ENCODE measurements at places on chromosomes 7 and 10.

DNA sequence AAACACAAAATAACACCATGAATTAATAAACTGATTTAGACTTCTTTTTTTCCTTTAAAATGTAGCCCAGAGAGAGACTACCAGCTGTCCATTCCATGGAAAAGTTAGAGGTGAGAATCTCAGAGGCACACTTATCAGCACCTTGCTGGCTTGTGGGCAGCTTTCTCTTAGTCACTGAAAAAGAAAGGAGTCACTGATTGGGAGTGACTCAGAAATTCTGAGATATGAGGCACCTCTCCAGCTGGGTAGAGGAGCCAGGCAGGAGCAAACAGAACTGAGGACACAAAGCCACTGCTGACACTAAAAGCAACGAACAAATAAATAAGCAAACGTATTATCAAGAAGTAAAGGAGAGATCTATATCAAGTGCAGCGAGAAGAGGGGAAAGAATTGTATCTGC lies 310.6 kb downstream of the PARD3 start:
- DNase-seq, result no peak

GRCh38 chr10:5550250-5550545 lies 25.4 kb downstream of the CALML3 start:
- no peak for DNase-seq

GRCh38 chr10:76236356-76236755 lies 804.9 kb downstream of the LRMDA start:
- DNase-seq, result no peak

DNA sequence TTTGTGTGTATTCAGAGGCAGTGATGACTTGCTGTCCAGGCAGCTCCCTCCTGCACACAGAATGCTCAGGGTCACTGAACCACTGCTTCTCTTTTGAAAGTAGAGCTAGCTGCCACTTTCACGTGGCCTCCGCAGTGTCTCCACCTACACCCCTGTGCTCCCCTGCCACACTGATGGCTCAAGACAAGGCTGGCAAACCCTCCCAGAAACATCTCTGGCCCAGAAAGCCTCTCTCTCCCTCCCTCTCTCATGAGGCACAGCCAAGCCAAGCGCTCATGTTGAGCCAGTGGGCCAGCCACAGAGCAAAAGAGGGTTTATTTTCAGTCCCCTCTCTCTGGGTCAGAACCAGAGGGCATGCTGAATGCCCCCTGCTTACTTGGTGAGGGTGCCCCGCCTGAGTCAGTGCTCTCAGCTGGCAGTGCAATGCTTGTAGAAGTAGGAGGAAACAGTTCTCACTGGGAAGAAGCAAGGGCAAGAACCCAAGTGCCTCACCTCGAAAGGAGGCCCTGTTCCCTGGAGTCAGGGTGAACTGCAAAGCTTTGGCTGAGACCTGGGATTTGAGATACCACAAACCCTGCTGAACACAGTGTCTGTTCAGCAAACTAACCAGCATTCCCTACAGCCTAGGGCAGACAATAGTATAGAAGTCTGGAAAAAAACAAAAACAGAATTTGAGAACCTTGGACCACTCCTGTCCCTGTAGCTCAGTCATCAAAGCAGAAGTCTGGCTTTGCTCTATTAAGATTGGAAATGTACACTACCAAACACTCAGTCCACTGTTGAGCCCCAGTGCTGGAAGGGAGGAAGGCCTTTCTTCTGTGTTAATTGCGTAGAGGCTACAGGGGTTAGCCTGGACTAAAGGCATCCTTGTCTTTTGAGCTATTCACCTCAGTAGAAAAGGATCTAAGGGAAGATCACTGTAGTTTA lies 15.8 kb downstream of the SCD start:
- DNase-seq, result no peak

DNA sequence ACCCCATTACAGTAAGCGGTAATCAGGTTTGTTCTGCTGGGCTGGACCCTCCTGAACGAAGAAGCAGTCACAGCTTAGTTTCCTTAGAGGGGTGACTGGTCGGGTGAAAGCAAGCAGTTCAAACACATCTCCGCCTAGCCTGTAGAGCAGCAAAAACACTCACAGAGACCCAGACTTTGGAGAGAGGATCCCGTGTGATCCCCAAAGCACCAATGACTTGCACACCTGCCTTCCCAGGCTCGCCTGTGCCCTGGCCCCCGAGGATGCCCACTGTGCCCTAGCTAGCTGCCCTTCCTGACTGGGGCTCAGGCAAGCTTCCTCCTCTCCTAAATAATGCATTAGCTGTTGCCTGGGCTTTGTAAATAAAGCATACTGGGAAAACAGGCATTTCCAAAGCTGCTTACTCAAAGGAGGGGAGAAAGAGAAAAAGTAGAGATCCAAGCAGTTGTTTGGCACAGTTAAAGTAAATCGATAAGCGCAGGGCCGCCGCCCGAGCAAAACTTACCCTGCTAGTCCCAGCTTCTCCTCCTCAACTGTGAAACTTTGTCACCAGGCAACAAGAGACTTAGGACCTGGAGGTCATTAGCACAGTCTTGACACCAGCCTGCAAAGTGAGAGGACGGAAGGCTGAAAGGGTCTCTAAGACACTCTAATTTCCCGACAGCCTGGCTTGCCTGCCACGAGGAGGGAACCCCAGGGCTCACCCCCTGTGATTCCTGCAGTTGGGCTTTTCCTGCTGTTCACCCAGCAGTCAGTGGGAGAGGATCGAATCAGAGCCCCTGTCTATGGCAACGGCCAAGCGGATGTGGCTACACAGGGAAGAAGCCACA lies 4.8 kb downstream of the LRRC18 start:
- DNase-seq, result no peak

GRCh38 chr7:143295870-143296269 lies 7.7 kb downstream of the CASP2 start:
- no peak for DNase-seq

DNA sequence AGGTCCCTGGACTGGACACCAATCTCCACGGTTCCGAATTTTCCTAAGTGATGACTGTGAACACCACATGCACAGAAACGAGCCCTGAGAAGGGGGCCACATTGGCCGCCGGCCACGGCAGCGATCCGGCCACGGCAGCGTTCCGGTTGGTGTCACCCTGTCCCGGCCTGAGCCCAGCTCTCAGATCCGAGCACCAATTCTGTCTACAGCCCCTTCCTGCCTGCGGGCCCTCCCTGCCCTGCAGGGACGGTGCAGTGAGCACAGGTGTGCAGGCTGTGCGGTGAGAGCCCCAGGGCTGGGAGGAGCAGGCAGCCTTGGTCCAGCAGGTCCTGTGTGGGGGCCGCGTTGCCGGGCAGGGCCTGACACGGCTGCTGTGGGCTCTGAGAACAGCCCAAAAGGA lies 29.7 kb upstream of the GPR146 start:
- DNase-seq, result no peak

- DNase-seq, result no peak
Observed at GRCh38 chr7:154287356-154287755, 235.2 kb downstream of the DPP6 start.

DNA sequence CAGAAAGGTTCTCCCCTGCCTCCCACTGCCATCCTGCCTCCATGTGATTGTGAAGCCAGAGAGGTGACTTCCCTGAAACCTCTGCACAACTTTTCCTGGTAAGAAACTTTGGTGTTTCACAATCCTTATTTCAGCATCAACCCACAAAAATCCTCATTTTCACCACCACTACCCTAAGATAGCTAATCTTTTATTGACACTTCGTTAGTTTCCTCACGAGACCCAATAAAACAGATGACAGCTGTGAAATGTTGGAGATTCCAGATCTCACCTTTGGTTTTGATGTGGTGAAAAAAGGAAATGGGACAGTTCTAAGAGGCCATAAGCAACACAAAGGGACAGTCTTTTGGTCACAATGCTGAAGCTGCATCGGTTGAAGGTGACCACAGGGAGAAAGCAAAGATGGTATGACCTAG lies 59.9 kb upstream of the TM9SF3 start:
- DNase-seq, result no peak

GRCh38 chr7:55278321-55278720 lies 86.8 kb upstream of the LANCL2 start:
- DNase-seq, result no peak

GRCh38 chr7:38274486-38274885 lies 1.1 kb upstream of the TARP start:
- DNase-seq, result no peak

GRCh38 chr10:109743574-109743973 lies 179.7 kb downstream of the XPNPEP1 start:
- DNase-seq, result no peak

- no peak for DNase-seq
Observed at GRCh38 chr10:64283621-64284020, 762.4 kb downstream of the REEP3 start.

- no peak for DNase-seq
Observed at GRCh38 chr7:111312966-111313365, 222.0 kb downstream of the LRRN3 start.

DNA sequence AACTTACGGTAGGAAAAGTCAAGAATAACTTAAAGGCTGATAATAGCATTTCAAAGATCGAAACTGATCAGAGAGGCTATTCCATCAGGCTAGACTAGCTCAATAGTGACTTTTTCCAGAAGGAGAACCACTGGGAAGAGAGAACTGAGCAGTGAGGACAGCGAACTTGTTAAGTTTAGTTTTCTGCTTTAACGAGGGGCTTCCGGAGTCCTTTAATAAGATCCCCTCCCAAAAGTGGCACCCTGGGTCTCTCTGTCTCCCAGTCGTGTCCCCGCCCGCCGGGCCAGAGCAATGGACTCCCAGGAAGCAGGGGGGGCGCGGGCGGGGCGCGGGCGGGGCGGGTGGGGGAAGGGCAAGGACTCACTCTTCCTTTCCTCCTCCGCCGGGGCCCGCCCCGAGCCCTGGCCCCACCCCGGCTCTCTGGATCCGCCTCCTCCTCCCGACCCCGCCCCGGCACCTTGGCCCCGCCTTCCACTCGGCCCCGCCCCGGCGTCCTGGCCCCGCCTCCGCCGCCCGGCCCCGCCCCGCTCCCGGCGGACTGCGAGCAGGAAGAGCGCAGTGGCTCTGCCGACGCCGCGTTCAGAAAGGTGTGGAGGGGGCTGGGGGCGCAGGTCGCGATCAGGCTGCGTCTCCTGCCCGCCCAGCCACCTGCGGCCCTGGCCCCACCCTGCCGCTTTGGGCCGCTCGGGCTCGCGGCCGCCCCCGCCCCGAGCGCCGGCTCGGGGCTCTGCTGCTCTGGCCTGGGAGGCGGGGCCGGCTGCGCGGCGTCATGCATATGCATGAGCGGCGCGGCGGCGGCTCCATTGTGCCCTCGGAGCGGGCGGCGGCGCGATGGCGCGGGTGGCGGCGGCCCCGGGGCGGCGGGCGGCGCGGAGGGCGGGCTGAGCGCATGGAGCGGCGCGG lies at the start of gene ZMIZ2:
Gene ZMIZ2 (plus strand): TSS at position 803 of the 903 bp plus-strand sequence. CDS start 7,403 bp downstream, outside the sequence.
- DNase-seq, result peak; percentile 85

DNA sequence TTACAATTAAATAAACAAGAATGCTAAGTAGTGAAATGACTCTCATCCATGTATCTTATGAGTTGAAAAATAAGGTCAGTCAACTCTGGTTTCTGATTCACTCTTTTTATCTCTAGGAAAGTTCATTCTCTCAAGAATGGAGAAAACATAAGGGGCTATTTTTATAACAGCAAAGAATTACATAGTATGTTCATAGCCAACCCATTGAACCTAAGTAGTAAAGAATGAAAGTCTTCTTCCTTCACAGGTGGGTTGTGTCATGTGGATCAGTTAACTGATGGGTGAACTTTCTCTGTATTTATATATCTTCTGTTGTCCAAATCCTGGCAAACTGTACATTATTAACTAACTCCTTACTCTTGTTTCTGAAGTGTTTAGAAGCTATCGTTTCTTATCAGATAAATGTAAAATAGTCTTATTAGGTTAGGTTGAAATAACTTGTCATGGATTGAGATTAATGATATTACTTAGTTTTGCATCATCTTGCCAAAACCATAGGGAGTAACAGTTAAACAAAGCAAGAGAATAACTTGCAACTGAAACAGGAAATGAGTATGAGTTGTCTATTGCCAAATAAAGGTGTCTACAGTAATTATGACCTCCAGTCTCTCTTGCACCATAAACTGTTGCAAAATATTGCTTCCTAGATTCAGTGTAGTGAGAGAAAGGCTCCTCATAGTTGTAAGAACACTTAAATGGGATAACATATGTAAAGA lies 86.8 kb downstream of the ANKRD7 start:
- no peak for DNase-seq

DNA sequence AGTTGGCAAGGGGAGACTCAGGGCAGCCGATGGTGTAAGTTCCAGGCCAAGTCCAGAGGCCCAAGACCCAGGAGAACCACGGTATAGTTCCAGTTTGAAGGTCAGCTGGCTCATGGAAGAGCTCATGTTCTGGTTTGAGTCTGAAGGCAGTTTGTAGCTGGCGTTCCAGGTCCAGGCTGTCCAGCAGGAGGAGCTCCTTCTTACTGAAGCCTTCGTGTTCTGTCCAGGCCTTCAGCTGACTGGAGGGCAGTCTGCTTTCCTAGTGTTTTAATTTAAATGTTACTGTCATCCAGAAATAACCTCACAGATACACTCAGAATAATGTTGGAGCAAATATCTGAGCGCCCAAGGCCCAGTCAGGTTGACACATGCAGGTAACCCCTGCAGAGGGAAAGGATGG lies 4.2 kb downstream of the SUN1 start:
- no peak for DNase-seq

GRCh38 chr7:47458057-47458456 lies 123.9 kb downstream of the TNS3 start:
- DNase-seq, result no peak

GRCh38 chr7:44762300-44762699 lies 13.7 kb downstream of the ZMIZ2 start:
- no peak for DNase-seq

DNA sequence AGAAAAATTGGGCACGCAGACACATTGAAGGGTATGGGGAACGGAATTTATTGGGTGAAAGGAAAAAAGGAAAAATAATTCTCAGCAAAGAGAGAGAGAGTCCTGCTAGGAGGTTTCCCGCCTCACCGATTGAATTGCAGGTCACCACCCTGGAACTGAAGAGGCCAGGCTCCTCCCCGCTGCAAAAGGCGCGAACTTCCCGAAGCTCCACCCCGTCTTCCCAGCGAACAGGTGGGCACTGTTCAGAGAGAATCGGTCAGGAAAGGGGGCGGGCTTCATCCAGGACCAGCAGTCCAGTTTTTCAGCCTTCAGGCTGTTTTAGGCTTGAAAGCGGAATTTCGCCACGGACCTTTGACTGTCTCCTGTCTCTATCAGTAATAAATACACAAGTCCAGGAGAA lies 27.3 kb upstream of the CADPS2 start:
- no peak for DNase-seq

- DNase-seq, result no peak
Observed at GRCh38 chr7:41439515-41439879, 263.4 kb downstream of the INHBA start.

DNA sequence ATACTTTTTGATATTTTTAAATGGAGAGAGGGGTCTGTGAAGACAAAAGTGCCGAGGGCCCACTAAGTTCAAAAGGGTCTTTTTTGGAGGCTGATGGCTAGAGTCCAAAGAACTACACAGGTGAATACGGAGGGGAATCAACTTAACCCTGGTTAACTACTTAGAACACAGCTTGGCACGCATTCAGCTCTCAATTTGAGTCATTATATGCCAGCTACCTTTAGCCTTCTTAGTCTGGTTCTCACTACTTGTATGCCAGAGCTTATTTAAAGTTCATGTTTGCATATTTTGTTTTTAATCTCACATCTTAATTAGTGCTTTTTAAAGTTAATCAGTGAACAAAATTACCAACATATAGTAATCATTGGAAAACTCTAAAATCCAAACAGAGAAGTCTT lies 80.8 kb downstream of the VWDE start:
- DNase-seq, result no peak

- DNase-seq, result no peak
Observed at GRCh38 chr10:97566336-97566996, 6.1 kb upstream of the ANKRD2 start.

- DNase-seq, result no peak
Observed at GRCh38 chr7:70470746-70471145, 661.2 kb upstream of the GALNT17 start.
